SJSA1 (cell line): ENCODE measurements at places on chromosomes 5 and 9. TPM values are rescaled to one million over a fixed set of nuclear protein-coding genes. Genes with fewer than 3 reads are reported as not detected.

Gene HAVCR1
- total RNA-seq: not detected in 2 replicates

Gene NELFB
- total RNA-seq: 35.2 and 41.9 TPM in 2 replicates

Gene PCDHA9
- total RNA-seq: under 0.01 TPM in 1 of 2 replicates, not detected in the other

Gene CLINT1
- 79.4 and 95.4 TPM in 2 replicates for total RNA-seq

Gene PTGER4
- 22.5 and 27.6 TPM in 2 replicates for total RNA-seq

Gene P4HA2
- total RNA-seq: 222 and 261 TPM in 2 replicates

Gene COL5A1
- total RNA-seq: 148 and 165 TPM in 2 replicates

Gene KCNN2
- 0.61 TPM in 1 of 2 replicates, not detected in the other for total RNA-seq

Gene OR1J4
- not detected in 2 replicates for total RNA-seq

Gene IFNA13
- not detected in 2 replicates for total RNA-seq

Gene DND1
- 0.16 and 1.2 TPM in 2 replicates for total RNA-seq

Gene PCDHGB3
- 1.1 TPM in 1 of 2 replicates, not detected in the other for total RNA-seq

Gene ISL1
- total RNA-seq: 0.71 TPM in 1 of 2 replicates, not detected in the other

Gene SPAG8
- total RNA-seq: 0.13 TPM in 1 of 2 replicates, not detected in the other

Gene PCDHGB6
- total RNA-seq: 1.2 and 1.3 TPM in 2 replicates

Gene PAM
- total RNA-seq: 420 and 598 TPM in 2 replicates

Gene GRXCR2
- 0.21 TPM in 1 of 2 replicates, not detected in the other for total RNA-seq

Gene SLCO6A1
- total RNA-seq: not detected in 2 replicates

Gene NDFIP1
- total RNA-seq: 76.1 and 77.2 TPM in 2 replicates

Gene TPM2
- total RNA-seq: 823 and 1,421 TPM in 2 replicates

Gene HAVCR2
- 0.05 TPM in 1 of 2 replicates, not detected in the other for total RNA-seq

Gene PCDHGC5
- total RNA-seq: 0.21 TPM in 1 of 2 replicates, not detected in the other

Gene PCDHGB7
- total RNA-seq: 1.8 and 2.6 TPM in 2 replicates

Gene PTRH1
- 10.4 and 17.5 TPM in 2 replicates for total RNA-seq

Gene CRAT
- 8.9 and 20.3 TPM in 2 replicates for total RNA-seq

Gene PURA
- total RNA-seq: 13.3 and 16.7 TPM in 2 replicates

Gene REEP2
- total RNA-seq: 0.21 TPM in 1 of 2 replicates, not detected in the other

Gene GABBR2
- not detected in 2 replicates for total RNA-seq

Gene GFI1B
- total RNA-seq: 0.05 TPM in 1 of 2 replicates, not detected in the other

Gene DAPK1
- total RNA-seq: 84.9 and 103 TPM in 2 replicates

Gene GABRA6
- not detected in 2 replicates for total RNA-seq

Gene TIMD4
- total RNA-seq: not detected in 2 replicates

Gene IDNK
- total RNA-seq: 2.1 and 2.6 TPM in 2 replicates

Gene CDC26
- total RNA-seq: 33.2 and 48.3 TPM in 2 replicates

Gene CCL28
- 0.18 TPM in 1 of 2 replicates, not detected in the other for total RNA-seq

Gene CDK5RAP2
- total RNA-seq: 32.6 and 36.5 TPM in 2 replicates

Gene CARD9
- total RNA-seq: 0.16 and 0.32 TPM in 2 replicates

Gene CCDC187
- total RNA-seq: not detected in 2 replicates

Gene MBLAC2
- 3.1 and 3.3 TPM in 2 replicates for total RNA-seq

Gene C9
- 0.37 TPM in 1 of 2 replicates, not detected in the other for total RNA-seq

Gene TRAPPC13
- 19.9 and 40.2 TPM in 2 replicates for total RNA-seq

Gene PRRX2
- total RNA-seq: 9.8 and 14.0 TPM in 2 replicates

Gene PPP3R2
- not detected in 2 replicates for total RNA-seq

Gene SLC4A9
- not detected in 2 replicates for total RNA-seq

Gene GABRG2
- not detected in 2 replicates for total RNA-seq

Gene OLFM1
- 23.4 and 35.0 TPM in 2 replicates for total RNA-seq

Gene GNA14
- total RNA-seq: 0.45 TPM in 1 of 2 replicates, not detected in the other

Gene G3BP1
- 240 and 259 TPM in 2 replicates for total RNA-seq

Gene ENTREP1
- not detected in 2 replicates for total RNA-seq

Gene IFNK
- total RNA-seq: not detected in 2 replicates

Gene GDNF
- 2.9 and 5.8 TPM in 2 replicates for total RNA-seq

Gene EPB41L4A
- total RNA-seq: 0.11 TPM in 1 of 2 replicates, not detected in the other
